ENCODE measurements at places on chromosomes 6 and 20. TPM values are rescaled to one million over a fixed set of nuclear protein-coding genes. Genes with fewer than 3 reads are reported as not detected.

The SRSF12 gene
- 0.14 TPM for total RNA-seq

The DEFB132 gene
- not detected for total RNA-seq

The GJA1 gene
- total RNA-seq: not detected

The NPEPL1 gene
- total RNA-seq: 23.6 TPM

The RTF2 gene
- total RNA-seq: 92.2 TPM

The PPP1R16B gene
- 119 TPM for total RNA-seq

The MYT1 gene
- not detected for total RNA-seq

The KHDC1 gene
- total RNA-seq: 3.7 TPM

GRCh38 chr6:145882121-145882531 is 67.5 kb upstream of the FBXO30 start:
- no peak for DNase-seq
- no peaks in the 10 kb centered on the region for H3K27me3 ChIP-seq
- no peak overlapping the region for H3K27ac ChIP-seq
- H3K4me1 ChIP-seq: no peaks in the 10 kb centered on the region
- H3K36me3 ChIP-seq: no peaks in the 10 kb centered on the region

DNA sequence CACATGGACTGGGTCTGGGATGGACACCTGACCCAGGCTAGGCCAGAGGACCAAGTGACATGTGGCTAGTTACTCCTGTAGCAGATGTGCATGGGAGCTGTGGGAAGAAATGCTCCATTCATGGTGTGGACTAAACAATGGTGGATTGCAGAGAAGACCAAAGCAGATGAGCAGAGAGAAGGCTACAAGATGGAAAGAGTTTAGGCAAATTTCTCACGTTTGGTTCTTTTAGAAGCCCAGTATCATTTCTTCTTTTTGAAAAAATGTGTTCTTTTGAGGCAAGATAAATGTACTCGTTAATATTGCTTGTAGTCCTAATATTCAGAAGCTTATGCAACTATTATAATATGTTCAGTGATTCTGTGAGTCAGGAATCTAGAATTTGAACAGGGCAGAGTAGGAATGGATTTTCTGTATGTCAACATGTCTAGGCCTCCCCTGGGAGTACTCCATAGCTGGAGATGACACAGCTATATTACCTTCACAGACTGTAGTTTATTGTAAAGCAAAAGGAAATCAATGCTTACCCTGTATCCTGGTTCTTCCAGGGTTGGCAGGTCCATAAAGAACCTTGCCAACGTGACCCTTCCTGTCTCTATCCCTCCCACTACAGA is 2.3 kb upstream of the BTN2A1 start:
- peak overlapping the region; percentile 88 for H3K27ac ChIP-seq
- H3K4me1 ChIP-seq: peaks cover 34% of the 10 kb centered on the region
- no peak for DNase-seq

GRCh38 chr6:54856129-54856528 is 9.6 kb downstream of the FAM83B start:
- no peaks in the 10 kb centered on the region for H3K36me3 ChIP-seq
- no peak overlapping the region for H3K4me3 ChIP-seq
- H3K27ac ChIP-seq: no peak overlapping the region

GRCh38 chr20:36607586-36608387 is 2.2 kb downstream of the RAB5IF start:
- no peaks in the 10 kb centered on the region for H3K27me3 ChIP-seq
- H3K4me1 ChIP-seq: peaks cover 25% of the 10 kb centered on the region
- H3K36me3 ChIP-seq: peaks cover 25% of the 10 kb centered on the region
- H3K27ac ChIP-seq: peak overlapping the region; percentile 97
- no peak for DNase-seq

DNA sequence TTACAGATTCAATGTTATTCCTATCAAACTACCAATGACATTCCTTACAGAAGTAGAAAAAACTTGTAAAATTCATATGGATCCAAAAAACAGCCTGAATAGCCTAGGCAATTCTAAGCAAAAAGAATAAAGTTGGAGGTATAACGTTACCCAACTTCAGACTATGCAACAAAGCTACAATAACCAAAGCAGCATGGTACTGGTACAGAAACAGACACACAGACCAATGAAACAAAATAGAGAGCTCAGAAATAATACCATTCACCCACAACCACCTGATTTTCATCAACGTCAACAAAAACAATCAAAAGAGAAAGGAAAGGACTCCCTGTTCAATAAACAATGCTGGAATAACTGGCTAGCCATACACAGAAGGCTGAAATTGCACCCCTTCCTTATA is 17.2 kb upstream of the PLN start:
- no peaks in the 10 kb centered on the region for H3K4me1 ChIP-seq
- DNase-seq: no peak
- no peak overlapping the region for H3K27ac ChIP-seq
- no peaks in the 10 kb centered on the region for H3K27me3 ChIP-seq
- no peak overlapping the region for H3K4me3 ChIP-seq

GRCh38 chr20:60313614-60314013 is 355.4 kb downstream of the CDH26 start:
- no peak overlapping the region for H3K4me3 ChIP-seq
- no peak for DNase-seq
- peaks cover 6% of the 10 kb centered on the region for H3K4me1 ChIP-seq
- H3K36me3 ChIP-seq: no peaks in the 10 kb centered on the region
- no peak overlapping the region for H3K27ac ChIP-seq
- H3K27me3 ChIP-seq: no peaks in the 10 kb centered on the region

- H3K27me3 ChIP-seq: no peaks in the 10 kb centered on the region
- peak; percentile 15 for DNase-seq
- H3K4me3 ChIP-seq: peak overlapping the region; percentile 95
- peaks cover 67% of the 10 kb centered on the region for H3K4me1 ChIP-seq
- H3K27ac ChIP-seq: peak overlapping the region; percentile 99
- H3K36me3 ChIP-seq: peaks cover 20% of the 10 kb centered on the region
Observed at GRCh38 chr20:49591217-49591865, 23.4 kb upstream of the PTGIS start.

- no peak for DNase-seq
- H3K27ac ChIP-seq: no peak overlapping the region
- H3K4me1 ChIP-seq: no peaks in the 10 kb centered on the region
- no peak overlapping the region for H3K4me3 ChIP-seq
- peaks cover 5% of the 10 kb centered on the region for H3K36me3 ChIP-seq
- H3K27me3 ChIP-seq: no peaks in the 10 kb centered on the region
Observed at GRCh38 chr6:76506808-76507207, 434.3 kb upstream of the IMPG1 start.

- peak overlapping the region; percentile 77 for H3K4me3 ChIP-seq
- no peak for DNase-seq
- peaks cover 1% of the 10 kb centered on the region for H3K36me3 ChIP-seq
Observed at GRCh38 chr6:107736713-107737396, 87.3 kb downstream of the SCML4 start.

GRCh38 chr6:162156146-162156545 is 571.4 kb downstream of the PRKN start:
- no peaks in the 10 kb centered on the region for H3K4me1 ChIP-seq
- DNase-seq: no peak
- H3K27me3 ChIP-seq: no peaks in the 10 kb centered on the region

GRCh38 chr6:167708501-167709094 is 118.1 kb upstream of the AFDN start:
- no peak overlapping the region for H3K4me3 ChIP-seq
- DNase-seq: no peak
- H3K36me3 ChIP-seq: no peaks in the 10 kb centered on the region
- H3K4me1 ChIP-seq: peaks cover 19% of the 10 kb centered on the region

GRCh38 chr6:40551966-40552505 is 35.1 kb downstream of the LRFN2 start:
- H3K4me3 ChIP-seq: no peak overlapping the region
- no peak overlapping the region for H3K27ac ChIP-seq
- DNase-seq: no peak

- H3K4me3 ChIP-seq: no peak overlapping the region
- no peaks in the 10 kb centered on the region for H3K27me3 ChIP-seq
- no peaks in the 10 kb centered on the region for H3K36me3 ChIP-seq
- H3K27ac ChIP-seq: no peak overlapping the region
- DNase-seq: no peak
- H3K4me1 ChIP-seq: peaks cover 16% of the 10 kb centered on the region
Observed at GRCh38 chr20:1324598-1325172, 4.3 kb downstream of the SDCBP2 start.

DNA sequence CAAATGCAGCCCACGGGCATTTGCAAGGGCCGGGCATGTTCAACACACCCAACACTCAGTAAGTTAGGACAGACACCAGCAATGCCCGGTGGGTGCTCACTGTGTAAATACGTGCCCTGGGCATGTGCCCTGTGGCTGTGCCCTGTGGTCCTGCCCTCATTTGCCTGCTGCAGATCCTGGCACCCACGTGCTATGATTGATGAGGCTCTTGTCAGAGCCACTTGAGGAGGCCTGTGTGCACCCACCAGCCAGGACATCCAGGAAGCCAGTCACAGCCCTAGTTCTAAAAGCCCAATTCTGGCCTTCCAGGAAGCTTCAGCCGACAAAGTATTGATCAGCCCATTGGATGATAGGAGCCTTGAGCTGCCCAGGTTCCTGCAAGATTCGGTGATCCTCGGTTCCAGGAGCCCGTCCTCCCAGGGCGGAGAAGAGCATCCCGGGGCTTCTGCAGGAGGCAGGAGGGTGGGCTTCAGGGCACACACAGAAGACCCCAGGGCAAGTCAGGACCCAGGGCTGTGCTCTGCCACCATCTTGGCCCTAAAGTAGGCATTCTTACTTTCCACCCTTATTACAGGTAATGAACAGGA is 223.9 kb downstream of the PREX1 start:
- H3K27me3 ChIP-seq: peaks cover 6% of the 10 kb centered on the region
- H3K27ac ChIP-seq: no peak overlapping the region
- no peak overlapping the region for H3K4me3 ChIP-seq
- H3K4me1 ChIP-seq: no peaks in the 10 kb centered on the region
- no peak for DNase-seq
- no peaks in the 10 kb centered on the region for H3K36me3 ChIP-seq

- H3K27ac ChIP-seq: peak overlapping the region; percentile 4
- no peaks in the 10 kb centered on the region for H3K36me3 ChIP-seq
- H3K27me3 ChIP-seq: no peaks in the 10 kb centered on the region
- no peak for DNase-seq
- H3K4me3 ChIP-seq: no peak overlapping the region
- H3K4me1 ChIP-seq: peaks cover 9% of the 10 kb centered on the region
Observed at GRCh38 chr6:73391675-73392074, 3.0 kb upstream of the DDX43 start.

- peak overlapping the region; percentile 79 for H3K4me3 ChIP-seq
- H3K36me3 ChIP-seq: no peaks in the 10 kb centered on the region
- no peaks in the 10 kb centered on the region for H3K27me3 ChIP-seq
- H3K27ac ChIP-seq: peak overlapping the region; percentile 90
- peaks cover 5% of the 10 kb centered on the region for H3K4me1 ChIP-seq
Observed at GRCh38 chr20:62805155-62805710, 598 bp downstream of the OGFR start.

DNA sequence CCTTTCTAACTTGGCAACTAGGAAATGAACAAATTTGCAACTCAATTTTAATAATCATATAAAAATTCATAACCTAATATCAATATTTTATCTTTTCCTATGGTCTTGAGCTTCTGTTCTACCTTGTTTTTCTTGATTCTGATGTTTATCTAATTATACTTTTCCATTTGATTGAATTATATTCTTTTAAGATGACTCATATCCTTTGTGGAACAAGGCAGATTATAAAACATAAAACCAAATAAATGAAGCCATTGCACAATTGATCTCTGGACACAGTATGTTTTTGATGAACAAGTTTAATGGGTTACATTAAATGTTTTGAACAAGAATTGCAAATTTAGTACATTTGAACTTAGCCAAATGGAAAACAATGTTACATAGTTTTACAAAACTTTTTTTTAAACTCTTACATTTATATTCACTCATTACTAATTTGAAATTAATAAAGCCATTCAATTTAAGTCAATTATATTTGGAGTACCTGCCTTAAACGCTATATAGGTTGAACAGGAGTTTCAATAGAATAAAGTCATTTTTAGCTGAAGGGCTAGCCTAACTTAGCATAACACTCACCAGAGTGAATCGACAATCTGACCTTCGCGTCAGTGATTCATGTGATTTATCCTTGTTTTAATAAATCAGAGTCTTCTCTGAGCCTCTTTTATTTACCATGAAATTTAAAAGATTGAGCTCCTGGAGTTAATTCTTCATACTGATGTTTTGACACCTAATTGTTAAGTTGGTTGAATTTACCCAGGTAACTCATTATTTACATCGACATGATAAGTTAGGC is 3.8 kb downstream of the NCOA7 start:
- H3K36me3 ChIP-seq: peaks cover 6% of the 10 kb centered on the region
- no peak for DNase-seq
- no peak overlapping the region for H3K27ac ChIP-seq
- peak overlapping the region; percentile 93 for H3K4me3 ChIP-seq
- H3K4me1 ChIP-seq: peaks cover 51% of the 10 kb centered on the region

DNA sequence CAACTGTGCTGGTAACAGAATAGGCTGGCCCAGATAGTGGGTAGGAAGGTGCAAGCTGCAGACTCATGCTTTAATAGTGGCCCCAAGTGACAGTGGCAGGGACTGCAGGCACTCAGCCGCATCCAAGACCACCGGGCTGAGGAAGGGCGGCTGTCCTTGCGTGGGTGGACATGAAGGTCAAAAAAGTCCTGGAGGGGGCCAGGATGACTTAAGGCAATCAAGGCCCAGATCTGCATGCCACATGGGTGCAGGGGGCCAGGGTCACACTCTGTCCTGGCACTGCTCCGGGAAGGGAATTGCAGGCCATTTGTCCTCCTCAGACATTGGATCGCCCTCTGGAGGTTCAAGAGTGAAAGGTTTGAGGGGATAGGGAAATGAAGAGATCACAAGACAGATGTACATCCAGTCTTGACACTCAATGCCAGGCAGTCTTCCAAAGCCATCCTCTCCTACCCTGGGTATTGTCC is 10.4 kb upstream of the VNN2 start:
- no peak overlapping the region for H3K4me3 ChIP-seq
- H3K27me3 ChIP-seq: no peaks in the 10 kb centered on the region
- peaks cover 24% of the 10 kb centered on the region for H3K4me1 ChIP-seq
- H3K27ac ChIP-seq: no peak overlapping the region
- no peaks in the 10 kb centered on the region for H3K36me3 ChIP-seq

DNA sequence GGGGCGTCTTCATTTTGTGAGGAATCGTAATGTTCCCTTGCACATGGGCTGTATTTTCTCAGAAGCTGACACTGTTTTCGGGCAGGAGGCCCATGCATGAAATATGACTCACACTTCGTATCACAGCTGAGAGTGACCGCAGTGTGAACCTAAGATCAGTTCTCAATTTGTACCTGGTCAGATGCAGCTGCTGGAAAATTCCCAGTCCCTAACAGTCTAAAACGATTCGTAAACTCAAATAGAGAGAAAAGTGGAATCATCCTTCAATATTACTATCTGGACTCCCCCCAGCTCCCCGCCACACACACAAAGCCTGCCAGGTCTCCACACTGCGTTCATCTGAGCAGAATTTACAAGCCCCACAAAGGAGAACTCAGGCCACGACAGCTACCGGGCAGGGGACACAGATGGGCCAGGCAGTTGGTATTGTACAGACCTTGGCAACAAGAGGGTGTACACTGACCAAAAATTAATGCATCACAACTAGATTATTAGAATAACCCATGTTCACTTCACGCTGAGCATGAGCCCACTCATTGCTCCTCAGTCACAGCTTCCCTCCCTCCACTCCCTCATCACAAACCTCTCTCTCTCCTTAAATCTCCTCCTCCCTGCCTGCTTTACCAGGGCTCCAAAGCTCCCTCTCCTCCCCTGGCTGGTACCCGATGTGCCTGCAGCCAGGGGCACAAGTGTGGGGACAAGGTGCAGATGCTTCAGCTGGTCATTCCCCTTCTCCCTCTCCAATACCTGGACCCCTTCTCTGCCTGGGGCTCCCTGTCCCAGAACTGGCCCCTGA is 488.4 kb downstream of the PREX1 start:
- H3K27ac ChIP-seq: no peak overlapping the region
- no peaks in the 10 kb centered on the region for H3K36me3 ChIP-seq
- no peaks in the 10 kb centered on the region for H3K4me1 ChIP-seq

GRCh38 chr6:4384656-4385055 is 249.3 kb upstream of the ECI2 start:
- H3K27me3 ChIP-seq: peaks cover 23% of the 10 kb centered on the region
- no peak overlapping the region for H3K4me3 ChIP-seq
- H3K4me1 ChIP-seq: no peaks in the 10 kb centered on the region
- H3K27ac ChIP-seq: no peak overlapping the region
- DNase-seq: no peak

Data from natural killer cell treated with Interleukin-12 subunit alpha and Interleukin-12 subunit beta and Interleukin-15 and Interleukin-18, amount 100 ng/mL, for 72 hours (primary cell).